ENCODE measurements at places on chromosomes 5 and 9.
A peak's percentile ranks its signal among the peaks of the same experiment; 100 is the strongest.

DNA sequence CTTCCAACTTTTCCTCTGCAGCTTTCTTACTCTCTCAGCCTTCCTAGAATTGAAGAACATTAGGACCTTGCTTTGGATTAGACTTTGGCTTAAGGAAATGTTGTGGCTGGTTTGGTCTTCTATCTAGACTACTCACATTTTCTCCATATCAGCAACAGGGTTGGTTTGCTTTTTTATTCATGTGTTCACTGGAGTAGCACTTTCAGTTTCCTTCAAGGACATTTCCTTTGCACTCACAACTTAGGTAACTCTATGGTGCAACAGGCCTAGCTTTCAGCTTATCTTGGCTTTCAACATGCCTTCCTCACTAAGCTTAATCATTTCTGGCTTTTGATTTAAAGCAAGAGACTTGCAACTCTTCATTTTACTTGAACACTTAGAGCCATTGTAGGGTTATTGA is 153.1 kb downstream of the CCDC192 start:
- DNase-seq: no peak

- peak; percentile 100 for DNase-seq
These were observed at the start of gene MAML1 for GRCh38 chr5:179732412-179732917. MAML1 (plus strand) TSS chr5:179732822; CDS start chr5:179733113, 291 bp downstream.

DNA sequence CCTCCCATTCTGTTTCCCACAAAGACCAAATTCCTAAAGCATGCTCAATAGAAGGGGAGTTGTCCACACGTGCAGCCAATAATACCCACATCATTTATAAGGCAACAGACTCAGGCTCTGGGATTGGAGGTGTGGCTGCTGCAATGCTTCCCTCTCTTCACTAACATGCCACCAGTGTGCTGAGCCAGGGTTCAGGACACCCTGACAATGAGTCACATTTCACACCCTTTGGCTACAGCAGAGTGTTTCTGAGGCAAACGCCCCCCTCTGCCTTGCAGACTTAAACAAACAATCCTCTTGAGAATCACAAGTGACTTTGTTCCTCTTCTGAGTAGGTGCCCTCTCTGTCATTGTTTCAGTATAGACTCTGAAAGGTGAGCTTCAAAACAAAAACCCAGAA is 189.3 kb upstream of the TLE4 start:
- no peak for DNase-seq

DNA sequence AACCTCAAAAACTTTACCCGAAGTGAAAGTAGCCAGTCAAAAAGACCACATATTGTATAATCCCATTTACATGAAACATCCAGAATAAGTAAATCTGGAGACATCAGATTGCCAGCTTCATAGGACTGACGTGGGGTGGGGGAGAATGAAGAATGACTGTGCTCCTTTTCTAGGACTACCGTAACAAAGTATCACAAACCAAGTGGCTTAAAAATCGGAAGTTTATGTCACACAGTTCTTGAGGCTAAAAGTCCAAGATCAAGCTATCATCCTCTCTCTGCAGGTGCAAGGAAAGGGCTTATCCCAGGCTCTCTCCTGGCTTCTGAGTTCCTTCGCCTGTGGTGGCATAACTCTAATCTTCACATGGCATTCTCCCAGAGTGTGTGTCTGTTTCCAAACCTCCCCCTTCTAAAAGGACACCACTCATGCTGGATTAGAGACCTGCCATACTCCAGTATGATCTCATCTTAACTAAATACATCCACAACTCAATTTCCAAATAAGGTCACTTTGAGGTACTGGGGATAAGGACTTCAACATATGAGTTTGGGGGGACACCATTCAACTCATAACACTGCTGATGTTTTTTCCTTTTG is 25.5 kb downstream of the ADAM19 start:
- DNase-seq: no peak

DNA sequence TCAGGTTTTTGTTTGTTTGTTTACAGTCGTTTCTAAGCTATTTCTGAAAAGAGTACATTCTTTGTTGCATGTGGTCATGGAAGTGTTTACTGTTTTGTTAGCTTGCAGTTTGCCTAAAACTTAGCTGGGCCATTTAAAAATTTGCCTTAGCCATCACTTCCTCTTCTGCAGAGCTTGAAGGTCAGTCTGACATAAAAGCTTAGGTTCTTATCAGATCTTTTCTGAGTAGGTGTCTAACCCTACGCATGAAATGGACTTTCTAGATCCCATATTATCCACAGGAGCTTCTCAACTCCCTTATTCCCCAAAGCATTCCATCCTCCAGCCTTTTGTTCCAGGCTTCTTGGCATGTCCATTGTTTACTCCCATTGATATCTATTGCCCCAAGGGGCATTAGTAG is 90.3 kb downstream of the AP3B1 start:
- no peak for DNase-seq

- DNase-seq: no peak
These were observed 85.1 kb downstream of the MED27 start for GRCh38 chr9:131994364-131995125.

- peak; percentile 88 for DNase-seq
These were observed 1.7 kb upstream of the PTPN3 start for GRCh38 chr9:109499631-109500410.

DNA sequence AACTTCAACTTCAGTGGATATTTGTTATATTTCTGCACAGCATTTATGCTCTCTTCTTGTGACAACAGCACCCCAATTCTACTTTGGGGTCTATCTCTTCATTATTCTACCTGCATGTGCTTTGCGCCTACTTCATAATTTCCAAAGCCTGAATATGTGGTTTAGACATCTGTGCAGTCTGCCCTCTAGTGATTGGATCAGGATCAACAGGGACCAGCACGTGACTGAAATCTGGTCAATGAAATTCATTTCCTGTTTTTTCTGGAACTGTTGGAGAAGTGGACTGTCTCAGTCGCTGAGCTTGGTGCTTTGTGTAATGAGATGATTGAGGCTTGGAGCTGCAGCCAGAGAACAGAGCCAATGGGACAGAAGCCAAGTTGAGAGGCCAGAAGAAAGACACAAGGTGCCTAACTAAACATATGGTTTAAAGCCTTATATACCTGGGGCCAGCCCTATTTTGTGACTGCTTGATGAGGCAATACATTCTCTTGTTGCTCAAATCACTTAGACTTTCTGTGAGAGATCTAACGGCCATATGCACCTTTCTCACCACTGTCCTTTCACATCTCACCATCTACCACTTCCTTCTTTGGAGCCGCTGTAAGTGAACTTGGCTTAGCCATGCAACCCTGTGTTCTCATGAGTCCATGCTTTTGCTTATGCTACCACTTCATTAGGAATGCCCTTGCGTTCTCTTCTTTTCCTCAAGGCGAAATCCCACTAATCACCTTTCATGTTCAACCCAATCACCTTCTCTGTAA is 68.8 kb upstream of the PPP2R2B start:
- DNase-seq: no peak
